ENCODE measurements at places on chromosomes 11 and 22.
A peak's percentile ranks its signal among the peaks of the same experiment; 100 is the strongest.

- peak; percentile 1 for DNase-seq
These were observed 929 bp downstream of the PRDM10 start for GRCh38 chr11:130001461-130002351.

GRCh38 chr11:102316346-102316904 is 859 bp upstream of the BIRC3 start:
- DNase-seq = no peak

DNA sequence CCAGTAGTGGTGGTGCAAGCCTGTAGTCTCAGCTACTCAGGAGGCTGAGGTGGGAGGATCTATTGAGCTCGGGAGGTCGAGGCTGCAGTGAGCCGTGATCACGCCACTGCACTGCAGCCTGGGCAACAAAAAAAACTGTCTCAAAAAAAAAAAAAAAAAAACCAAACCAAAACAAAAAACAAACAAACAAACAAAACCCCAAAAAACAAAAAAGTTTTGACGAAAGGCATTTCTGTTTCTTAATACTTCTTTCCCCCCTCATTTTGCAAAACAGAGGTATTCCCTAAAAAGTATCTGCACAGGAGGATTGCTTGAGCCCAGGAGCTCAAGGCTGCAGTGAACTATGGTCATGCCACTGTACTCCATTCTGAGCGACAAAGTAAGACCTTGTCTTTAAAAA is 11.2 kb downstream of the HIRA start:
- DNase-seq = no peak

DNA sequence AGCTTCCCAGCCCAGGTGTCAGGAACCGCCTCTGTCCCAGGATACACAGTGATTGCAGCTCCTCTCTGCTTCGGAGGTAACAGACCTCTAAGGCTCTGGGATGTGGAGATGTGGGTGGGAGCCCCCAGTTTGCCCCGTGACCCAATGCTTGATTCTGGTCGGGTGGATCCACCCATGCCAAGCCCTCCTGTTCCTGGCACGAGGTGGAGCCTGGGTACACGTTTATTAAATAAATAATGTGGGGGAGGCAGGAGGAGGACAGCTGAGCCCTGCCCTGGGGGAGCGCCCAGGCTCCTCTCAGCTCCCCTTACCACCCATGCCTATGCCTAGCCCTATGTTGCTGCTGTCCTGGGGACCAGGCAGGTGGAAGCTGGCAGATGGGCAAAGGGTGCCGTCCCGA is 16.0 kb downstream of the ARHGEF17 start:
- no peak for DNase-seq

- DNase-seq = no peak
These were observed 78.9 kb upstream of the MPPED2 start for GRCh38 chr11:30665067-30665466.

- no peak for DNase-seq
These were observed 102.2 kb downstream of the SGSM3 start for GRCh38 chr22:40472579-40472978.

GRCh38 chr11:93169950-93170561 is 27.7 kb downstream of the SLC36A4 start:
- DNase-seq = no peak

DNA sequence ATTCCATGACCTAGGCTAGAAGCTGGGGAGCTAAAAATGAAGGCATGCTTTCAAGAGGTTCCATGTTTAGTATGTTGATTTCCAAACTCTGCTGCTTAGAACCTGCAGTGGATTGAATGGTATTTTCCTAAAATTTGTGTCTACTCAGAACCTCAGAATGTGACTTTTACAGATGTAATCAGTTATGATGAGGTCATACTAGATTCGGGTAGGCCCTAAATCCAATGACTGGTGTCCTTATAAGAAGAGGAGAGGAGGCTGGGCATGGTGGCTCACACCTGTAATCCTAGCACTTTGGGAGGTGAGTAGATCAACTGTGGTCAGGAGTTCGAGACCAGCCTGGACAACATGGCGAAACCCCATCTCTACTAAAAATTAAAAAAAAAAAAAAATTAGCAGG is 3.5 kb upstream of the FEZ1 start:
- no peak for DNase-seq

GRCh38 chr22:21849489-21849888 is 18.0 kb downstream of the MAPK1 start:
- no peak for DNase-seq

DNA sequence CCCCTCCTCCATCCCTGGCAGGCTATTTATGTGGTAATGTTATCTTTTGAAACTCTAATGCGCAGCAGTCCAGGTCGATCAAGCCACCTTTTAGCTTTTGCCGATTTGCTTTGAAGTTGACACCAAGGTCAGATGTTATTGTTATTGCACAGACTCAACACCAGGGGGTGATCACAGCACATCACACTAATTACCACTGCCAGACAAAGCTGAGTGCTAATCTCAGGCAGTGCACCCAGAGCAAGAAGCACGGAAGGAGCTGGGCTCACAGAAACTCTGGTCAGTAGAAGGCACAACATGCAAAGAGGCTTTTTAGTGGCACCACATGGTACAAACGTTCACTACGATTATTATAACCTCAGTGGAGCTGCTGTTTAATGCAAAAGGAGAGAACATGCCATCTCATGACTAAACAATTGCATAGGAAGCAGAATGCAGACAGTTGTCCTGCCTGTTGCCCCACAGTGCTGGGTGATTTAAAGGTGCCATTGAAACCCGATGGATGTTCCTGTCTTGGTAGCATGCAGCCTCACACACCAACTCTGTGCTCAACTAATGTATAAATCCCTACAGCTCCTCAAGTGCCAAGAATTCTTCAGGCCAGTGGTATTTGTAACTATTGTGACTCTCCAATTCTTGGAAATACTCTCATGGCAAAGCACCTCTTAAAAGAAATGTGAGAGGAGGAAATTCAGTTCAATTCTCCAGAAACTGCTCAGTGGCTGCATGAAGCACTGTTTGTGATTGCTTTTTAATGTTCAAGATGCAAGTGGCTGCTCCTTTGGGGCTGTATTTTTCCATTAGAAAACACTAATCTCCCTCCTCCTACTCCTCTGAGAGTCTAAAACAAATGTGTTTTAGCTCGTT is 353.9 kb upstream of the DDI1 start:
- no peak for DNase-seq

- DNase-seq = no peak
These were observed 515.0 kb downstream of the NTM start for GRCh38 chr11:131885431-131885830.

All from stimulated activated CD8-positive, alpha-beta memory T cell treated with anti-CD3 and anti-CD28 coated beads, Interleukin-15, amount 100 ng/mL, for 24 hours (primary cell).